ENCODE measurements at places on chromosomes 12 and 14.

DNA sequence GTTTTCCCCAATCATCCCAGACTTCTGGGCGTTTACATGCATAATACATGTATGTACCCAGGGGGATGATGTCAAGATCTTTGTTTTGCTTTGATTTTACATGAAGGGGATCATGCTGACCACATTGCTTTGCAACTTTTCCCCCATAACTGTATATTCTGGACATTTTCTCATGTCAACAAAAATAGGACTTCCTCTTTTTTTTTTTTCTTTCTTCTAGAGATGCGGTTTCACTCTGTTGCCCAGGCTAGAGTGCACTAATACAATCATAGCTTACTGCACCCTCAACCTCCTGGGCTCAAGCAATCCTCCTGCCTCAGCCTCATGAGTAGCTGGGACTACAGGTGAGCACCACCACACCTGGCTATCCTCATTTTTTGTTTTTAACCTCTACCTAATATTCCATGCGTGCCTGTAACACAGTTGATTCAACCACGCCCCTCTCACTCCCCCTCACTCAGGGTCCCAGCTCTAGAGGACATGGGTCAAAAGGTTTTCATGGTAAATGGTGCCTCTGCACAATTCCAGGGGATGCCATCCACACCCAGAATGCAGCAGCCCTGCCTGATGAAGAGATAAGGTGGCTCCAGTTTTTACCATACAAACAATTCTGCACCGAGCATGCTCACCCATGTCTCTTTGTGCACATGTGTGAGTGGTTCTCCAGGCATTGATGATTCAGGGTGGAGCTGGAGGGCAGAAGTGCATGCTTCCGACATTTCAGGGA, 32.0 kb upstream of the CIPC start:
- no peak for DNase-seq

- no peak for DNase-seq
These were observed 5.1 kb downstream of the ARHGDIB start for GRCh38 chr12:14956024-14956891.

DNA sequence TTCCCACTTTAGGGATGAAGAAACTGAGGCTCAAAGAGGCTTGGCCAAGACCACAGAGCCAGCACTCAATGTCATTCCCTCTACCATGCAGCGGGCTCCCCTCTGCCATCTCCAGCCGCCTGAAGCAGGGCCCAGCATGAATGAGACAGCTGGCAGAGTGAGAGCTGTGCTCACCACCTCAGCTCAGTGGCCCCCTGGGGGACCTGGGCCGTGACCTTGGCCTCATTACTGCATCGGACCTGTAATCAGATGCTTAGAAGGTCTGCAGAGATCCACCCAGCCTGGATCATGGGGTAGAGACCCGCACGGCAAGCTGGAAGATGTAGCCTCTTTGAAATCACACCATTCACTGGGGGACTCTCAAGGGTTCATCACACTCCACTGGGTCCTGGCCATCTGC, 22.7 kb upstream of the CORO1C start:
- no peak for DNase-seq

GRCh38 chr12:98162906-98163678, 352.3 kb upstream of the TMPO start:
- no peak for DNase-seq

DNA sequence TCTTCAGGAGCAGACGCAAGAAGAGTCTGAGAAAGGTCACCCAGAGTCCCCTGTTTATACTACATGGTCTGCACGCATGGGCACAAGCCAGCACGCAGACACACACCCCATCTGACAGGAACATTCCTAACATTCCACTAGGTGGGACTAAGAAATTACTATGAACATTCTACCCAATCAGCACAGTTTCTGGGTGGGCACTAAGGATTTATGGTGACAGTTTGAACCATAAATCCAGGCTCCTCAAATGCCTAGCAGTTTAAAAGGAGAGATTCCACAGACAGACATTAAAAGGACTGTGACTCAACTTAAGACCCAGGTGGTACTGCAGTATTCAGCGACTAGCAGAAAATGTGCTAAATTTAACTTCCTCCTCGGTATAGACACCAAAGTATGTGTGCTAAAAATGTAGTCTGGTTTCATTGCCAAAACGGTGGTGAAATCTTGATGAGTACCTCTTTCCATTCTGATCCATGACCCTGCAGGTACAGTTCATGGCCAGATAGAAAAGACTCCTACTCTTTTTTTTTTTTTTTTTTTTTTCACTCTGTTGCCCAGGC, 16.2 kb downstream of the ABHD4 start:
- DNase-seq, result no peak

DNA sequence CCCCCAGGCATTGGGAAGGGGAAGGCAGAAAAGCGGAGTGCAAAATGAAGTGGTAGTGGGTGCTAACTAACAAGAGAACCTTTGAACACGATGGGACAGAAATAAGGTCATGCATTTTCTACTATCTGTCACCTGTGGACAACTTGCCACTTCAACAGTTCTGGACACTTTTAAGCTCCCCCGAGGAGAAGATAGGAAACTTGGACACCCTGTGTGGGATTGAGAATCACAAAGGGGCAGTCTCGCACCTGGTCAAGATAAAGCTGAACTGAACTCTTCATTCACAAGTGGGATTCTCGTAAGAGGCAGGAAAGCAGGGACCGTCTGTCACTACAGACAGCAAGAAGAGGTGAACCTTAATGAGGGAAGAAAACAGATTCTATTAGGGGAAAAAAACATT, 51.6 kb downstream of the EIF2S3B start:
- DNase-seq, result no peak

DNA sequence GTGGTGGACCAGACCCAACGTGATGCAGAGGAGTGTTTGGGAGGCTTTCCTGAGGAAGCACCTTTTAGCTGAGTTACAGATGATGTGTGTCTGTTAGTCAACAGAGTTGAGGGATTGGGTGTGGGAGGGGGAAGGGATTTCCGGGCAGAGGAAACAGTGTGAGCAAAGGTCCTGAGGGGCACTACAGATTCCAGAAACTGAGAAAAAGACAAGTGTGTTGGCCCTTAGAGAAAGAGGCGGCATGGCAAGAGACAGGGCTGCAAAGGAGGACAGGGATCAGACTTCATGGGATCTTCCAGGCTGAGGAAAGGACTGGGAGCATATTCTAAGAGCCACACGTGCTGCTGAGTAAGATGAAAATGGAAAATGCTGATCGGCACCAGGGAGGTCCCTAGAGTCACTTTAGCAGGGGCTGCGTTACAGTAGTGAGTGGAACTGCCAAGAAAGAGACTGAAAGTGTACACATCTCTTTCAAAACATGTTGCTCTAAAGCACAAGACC, 9.4 kb upstream of the RPS6KL1 start:
- no peak for DNase-seq

All from NCI-H1092 treated with DMSO at 0.1 percent for 48 hours (cell line).